ENCODE measurements at places on chromosomes 7 and 10.

DNA sequence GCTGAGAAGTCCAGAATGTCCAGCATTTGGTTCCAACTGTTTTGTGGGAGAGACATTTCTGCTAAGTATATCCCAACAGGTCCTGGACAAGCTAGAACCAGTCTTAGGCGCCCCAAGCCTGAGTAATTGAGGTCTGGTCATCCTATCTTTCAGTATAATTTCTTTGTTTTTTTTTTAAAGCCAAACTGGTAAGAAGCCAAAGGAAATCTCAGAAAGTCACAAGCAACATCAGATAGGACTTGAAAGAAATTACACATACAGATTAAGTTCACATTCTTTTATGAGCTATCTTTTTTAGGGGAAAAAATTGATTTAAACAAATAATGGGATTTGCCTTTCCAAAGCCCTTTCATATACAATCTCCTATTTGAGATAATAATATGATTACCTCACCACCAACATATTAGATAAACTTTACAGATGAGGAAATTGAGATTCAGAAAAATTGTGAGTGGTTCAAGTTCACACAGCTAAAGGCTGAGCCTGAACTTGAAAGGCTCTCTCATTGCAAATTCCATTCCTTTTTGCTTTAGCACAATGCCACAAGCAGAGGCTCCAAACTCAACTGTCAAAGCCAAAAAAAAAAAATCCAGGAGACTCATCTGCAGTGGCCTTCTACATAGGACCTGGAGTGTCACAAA lies 15.0 kb downstream of the PDLIM1 start:
- DNase-seq: no peak

- DNase-seq: no peak
Measured at GRCh38 chr10:97280783-97281182, 11.7 kb downstream of the ARHGAP19 start.

GRCh38 chr7:121404348-121404747 lies 8.2 kb upstream of the FAM3C start:
- DNase-seq: no peak

GRCh38 chr10:63466144-63466935 lies 563 bp upstream of the JMJD1C start:
- peak; percentile 40 for DNase-seq

GRCh38 chr10:121578298-121578697 lies 19.9 kb downstream of the FGFR2 start:
- DNase-seq: no peak

GRCh38 chr7:99420213-99420612 lies 11.4 kb downstream of the BUD31 start:
- no peak for DNase-seq

DNA sequence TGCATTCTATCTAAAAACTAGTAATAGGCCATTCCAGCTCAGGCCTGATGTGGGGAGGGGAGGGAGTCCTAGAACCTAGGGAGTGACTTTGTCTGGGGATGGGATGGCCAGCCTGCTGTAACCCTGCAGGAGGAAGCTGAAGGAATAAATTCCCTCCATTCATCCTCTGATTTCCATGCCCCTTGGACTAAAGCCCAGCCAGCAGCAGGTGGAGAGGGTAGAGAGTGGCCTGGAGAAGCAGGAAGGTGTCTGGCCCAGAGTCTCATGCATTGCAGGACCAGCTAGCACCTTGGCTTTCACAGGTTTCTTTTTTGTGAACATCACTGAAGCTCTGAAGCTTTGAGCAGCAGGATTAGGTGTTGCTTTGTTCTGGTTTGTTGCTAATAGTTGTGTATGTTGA lies 32.8 kb upstream of the CDH23 start:
- no peak for DNase-seq

- no peak for DNase-seq
Measured at GRCh38 chr7:110130669-110131068, 960.3 kb upstream of the LRRN3 start.

DNA sequence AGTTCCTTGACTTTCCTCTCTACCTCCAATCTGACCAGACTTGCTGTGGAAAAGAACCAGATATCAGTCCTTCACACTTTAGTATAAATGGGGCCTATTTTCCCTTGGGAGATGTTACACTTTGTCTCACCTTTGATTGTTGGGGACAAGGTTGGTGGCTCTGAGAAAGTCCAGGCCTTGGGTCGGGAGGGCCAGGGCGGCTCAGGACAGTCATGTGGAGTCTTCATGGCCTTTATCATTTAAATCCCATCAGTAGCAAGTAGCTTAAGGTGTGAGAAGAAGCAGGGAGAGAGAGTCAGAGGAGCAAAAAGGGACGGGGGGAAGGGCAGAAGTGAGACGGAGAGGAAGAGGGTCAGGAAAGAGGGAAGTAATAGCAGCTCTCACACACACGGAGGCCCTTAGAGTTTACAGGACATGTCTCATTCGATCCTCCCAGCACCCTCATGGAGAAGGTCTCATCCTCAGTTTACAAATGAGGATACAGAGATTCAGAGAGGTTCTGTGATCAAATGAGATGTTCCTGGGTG lies 40.5 kb downstream of the TBATA start:
- no peak for DNase-seq

- no peak for DNase-seq
Measured at GRCh38 chr7:16402091-16402490, 19.2 kb downstream of the CRPPA start.

DNA sequence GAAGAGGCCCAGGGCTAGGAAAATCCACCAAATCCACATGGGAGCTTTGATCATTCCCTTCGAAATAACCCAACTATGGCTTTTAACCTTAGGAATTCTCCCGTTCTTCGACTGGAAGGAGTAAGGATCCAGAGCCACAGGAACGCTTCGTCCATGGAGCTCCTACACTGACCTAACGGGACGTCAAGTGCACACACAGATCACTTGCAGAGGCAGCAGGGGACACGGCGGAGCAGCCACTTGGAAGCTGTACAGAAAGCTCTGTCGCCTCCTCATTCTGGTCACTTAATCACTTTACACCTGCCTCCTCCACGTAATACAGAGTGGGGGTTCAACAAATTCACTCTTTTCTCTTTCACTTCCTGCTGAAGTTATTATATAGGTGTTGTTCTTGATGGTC lies 43.9 kb downstream of the RSU1 start:
- no peak for DNase-seq

DNA sequence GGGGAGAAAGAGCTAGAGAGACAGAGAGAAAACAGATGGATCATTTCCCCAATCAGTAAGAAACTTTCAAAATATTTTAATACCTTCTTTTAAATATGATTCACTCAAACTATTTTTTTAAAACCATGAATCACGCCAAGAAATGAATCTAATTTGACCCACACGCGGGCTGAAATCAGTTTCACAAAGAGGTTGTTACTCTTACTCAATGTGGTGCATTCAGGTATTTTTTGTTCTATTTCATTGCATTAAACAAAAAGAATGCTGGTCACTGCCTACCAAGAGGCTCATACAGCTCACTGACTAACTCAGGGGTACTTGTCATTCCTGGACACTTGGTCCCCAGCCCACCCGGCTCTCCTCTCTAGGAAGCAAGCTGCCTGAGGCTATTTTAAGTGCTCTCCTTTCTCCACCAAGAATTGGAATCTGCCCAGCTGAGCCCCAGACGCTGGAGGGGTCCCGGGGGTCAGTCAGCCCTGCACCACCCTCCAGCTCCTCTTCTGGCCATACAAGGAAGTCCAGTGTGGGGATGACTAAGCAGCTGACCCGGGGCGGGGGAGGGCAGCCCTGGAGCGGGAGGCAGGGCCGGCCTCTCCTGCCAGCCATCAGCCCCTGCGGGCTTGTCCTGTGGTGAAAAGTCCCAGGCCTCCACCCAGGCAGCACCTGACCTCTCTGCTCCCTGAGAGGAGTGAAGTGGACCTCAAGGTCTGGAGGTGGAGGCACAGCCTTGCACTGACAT lies 21.7 kb upstream of the PFKP start:
- DNase-seq: peak; percentile 29

DNA sequence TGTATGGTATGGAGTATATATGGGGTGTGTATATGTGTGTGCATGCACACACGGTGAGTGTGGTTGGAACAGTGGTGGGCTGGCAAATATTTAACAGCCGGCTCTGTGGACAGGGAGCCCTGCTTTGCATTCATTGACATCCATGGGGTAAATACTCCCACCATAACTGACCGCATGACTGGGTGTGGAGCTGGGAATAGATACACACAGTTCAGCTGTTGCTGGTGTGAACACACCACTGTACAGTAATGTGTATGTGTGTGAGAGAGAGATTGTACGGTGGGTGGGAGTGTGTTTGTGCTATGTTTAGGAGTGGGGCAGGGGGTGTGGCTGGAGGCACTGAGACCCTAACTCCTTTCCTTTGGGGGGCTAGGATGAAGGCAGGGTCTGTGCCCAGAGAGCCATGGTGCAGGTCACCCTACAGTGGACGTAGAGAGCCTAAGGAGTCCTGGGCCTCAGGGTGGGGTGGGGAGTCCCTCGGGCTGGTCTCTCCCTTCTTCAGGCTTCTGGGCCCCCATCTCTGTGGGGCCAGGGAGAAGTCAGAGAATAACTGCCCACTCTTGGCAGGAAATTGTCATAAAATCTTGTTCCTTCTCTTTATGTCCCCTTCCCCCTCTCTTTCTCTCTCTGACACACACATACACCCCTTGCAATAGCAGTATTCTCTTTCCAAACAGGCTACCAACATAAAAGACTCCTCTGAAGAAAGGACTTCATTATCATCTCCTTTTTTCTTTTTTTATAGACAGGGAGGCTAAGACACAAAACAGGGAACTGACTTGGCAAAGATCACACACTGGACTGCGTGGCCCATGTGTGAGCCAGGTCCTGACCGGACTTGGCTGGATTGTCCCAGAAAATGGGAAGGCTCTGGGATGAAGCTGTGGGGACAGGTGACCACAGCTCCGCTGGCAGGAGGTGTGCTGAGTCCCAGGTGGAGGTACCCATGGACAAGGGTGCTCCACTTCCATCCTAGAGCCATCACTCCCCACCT lies 3.2 kb downstream of the SFRP5 start:
- DNase-seq: no peak

DNA sequence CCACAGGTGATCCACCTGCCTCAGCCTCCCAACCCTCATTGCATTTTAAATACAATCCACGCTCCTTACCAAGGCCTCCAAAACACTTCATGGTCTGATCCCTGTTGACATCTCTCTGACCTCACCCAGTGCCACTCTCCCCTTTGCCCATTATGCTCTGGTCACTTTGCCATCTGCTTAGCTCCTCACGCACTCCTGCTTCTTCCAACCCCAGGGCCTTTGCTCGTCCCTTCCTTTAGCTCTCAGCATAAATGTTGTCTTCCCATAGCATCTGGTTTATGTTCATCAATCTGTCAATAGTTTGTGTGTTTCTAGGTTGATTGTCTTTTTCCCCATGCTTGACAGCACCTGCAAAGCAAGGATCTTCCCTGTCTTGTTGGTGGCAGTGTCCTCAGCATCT lies 14.1 kb downstream of the NPFFR1 start:
- no peak for DNase-seq

DNA sequence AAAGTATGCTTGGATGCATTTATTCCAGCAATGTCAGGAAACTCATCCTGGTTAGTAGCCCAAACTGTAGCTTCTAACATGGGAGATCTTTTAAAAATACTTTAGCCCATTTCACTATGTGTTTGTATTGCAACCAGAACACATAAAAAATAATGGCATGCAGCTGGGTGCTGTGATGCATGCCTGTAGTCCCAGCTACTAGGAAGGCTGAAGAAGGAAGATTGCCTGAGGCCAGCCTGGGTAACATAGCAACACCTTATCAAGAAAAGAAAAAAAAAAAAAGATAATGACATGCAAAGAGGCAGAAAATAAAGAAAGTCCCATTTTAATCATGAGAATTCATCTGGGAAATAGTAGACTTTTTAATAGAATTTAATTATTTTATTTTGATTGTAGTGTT lies 517.0 kb upstream of the TEX47 start:
- no peak for DNase-seq

- peak; percentile 62 for DNase-seq
Measured at GRCh38 chr7:80307227-80307856, 172.7 kb downstream of the GNAI1 start.

- no peak for DNase-seq
Measured at GRCh38 chr10:19889256-19889655, 73.0 kb downstream of the PLXDC2 start.

DNA sequence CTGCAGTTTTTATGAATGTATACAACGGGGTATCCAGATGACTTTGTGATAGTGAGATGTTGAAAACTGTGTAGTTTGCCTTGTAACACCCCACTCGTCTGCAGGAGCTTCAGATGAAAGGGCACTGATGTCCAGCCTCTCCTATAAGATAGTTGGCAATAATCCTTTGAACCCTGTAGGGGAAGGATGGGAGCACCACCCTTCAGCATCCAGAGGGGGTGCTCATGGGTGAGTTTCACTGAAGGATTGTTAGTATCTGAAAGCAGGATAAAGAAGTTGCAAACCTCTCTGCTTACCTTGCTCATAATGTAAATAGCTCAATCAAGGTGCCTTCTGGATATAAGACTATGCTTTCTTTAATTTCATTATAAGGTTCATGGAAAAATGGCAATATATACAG lies 201.5 kb downstream of the TMEM178B start:
- no peak for DNase-seq

- peak; percentile 63 for DNase-seq
Measured at GRCh38 chr7:12119620-12120303, 91.3 kb upstream of the TMEM106B start.

- DNase-seq: no peak
Measured at GRCh38 chr10:29740981-29741545, 106.3 kb upstream of the SVIL start.

GRCh38 chr10:103584216-103585010 lies 90.9 kb downstream of the NEURL1 start:
- DNase-seq: no peak
